Calu3 (cell line): ENCODE measurements at places on chromosomes 3 and 15.

DNA sequence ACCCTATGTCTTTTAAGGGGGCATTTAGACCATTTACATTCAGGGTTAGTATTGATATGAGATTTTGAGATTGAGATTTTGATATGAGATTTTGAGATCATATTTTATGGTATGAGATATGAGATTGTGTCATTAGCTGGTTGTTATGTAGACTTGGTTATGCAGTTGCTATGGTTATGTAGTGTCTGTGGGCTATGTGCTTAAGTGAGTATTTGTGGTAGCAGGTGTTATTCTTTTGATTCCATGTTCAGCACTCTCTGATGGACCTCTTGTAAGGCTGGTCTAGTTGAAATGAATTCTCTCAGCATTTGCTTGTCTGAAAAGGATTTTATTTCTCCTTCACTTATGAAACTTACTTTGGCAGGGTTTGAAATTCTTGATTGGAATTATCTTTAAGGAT, 225.4 kb downstream of the SATB1 start:
- DNase-seq, result no peak

DNA sequence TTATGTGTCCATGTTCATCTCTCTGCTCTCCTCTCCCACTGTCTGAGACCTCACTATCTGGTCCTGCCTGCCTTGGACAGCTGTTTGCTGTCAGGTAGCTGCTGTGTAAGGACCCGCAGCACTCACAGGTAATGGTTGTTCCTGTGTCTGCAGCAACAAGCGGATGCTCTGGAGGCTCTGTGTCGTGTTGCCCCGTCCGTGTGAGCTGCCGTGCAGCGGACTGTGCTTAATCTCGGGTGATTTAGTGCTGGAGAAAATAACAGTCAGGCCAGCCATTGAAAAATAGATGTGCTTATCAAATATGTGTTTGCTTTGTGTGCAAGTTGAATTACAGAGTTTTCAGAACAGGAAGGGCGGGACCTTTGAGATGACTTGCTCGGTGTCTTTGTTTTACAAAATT, 121.4 kb downstream of the GABRG3 start:
- no peak for DNase-seq

- DNase-seq, result no peak
These were observed 84.1 kb downstream of the DHX36 start for GRCh38 chr3:154240235-154240634.

GRCh38 chr3:178964551-178964950, 107.1 kb downstream of the ZMAT3 start:
- no peak for DNase-seq

- no peak for DNase-seq
These were observed 16.3 kb downstream of the CCDC13 start for GRCh38 chr3:42756681-42757213.

GRCh38 chr3:16171009-16171408, 3.5 kb upstream of the GALNT15 start:
- no peak for DNase-seq

DNA sequence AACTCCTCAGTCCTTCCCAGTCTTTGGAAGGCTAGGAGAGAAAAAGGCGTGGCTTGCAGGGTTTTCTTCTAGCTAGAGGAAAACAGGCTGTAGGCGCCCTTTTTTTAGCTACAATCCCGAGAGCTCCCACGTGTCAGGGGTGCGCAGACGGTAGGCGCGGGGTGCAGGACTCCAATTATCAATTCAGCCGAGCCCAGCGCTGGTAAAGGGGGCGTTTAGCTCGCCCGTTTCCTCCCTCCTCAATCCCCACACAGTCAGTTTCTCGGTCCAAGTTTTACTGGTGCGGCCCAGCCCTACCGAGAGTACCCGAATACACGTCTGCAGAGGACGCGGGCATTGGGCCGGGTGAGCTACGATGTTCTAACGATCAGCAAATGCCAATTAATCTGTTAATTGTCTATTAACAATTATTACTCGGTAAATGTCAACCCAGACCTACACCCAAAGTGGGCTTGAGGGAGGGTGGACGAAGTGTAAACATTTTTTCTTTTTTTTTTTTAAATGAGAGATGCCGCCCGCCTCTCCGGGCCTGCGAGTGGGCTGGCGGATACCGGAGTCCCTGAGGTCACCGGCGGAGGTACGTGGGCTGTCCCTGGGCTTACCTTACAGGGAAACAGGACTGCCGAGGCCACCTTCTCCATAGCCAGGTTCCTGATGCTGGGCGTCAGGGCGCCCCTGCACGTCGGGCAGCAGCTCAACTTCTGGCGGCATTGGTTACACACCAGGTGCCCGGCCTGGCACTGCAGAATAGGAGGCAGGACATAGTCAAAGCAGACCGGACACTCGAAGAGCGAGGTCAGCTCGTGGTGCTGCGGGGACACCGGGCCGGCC, 923 bp downstream of the SIAH2 start:
- DNase-seq, result peak; percentile 67
